Spleen (tissue), 13 donors: ENCODE measurements at places on chromosomes 3 and 15.

GRCh38 chr3:158896729-158897128, 94.9 kb downstream of the MFSD1 start:
- DNase-seq = no peak

DNA sequence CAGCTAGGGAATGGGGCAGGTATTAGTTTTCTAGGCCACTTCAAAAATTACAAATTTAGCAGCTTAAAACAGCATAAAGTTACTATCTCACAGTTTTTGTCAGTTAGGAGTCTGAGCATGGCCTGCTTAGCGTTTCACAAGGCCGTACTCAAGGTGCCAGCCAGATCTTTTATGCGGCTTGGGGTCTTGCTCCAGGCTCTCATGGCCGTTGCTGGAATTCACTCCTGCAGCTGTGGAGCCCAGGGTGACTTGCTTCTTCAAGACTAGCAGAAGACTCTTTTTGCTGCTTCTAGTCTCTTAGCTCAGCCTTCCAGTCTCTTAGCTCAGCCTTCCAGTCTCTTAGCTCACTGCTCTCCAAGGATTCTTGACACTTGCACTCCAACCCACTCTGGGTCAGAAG, 242.1 kb upstream of the CTDSPL start:
- DNase-seq = no peak

DNA sequence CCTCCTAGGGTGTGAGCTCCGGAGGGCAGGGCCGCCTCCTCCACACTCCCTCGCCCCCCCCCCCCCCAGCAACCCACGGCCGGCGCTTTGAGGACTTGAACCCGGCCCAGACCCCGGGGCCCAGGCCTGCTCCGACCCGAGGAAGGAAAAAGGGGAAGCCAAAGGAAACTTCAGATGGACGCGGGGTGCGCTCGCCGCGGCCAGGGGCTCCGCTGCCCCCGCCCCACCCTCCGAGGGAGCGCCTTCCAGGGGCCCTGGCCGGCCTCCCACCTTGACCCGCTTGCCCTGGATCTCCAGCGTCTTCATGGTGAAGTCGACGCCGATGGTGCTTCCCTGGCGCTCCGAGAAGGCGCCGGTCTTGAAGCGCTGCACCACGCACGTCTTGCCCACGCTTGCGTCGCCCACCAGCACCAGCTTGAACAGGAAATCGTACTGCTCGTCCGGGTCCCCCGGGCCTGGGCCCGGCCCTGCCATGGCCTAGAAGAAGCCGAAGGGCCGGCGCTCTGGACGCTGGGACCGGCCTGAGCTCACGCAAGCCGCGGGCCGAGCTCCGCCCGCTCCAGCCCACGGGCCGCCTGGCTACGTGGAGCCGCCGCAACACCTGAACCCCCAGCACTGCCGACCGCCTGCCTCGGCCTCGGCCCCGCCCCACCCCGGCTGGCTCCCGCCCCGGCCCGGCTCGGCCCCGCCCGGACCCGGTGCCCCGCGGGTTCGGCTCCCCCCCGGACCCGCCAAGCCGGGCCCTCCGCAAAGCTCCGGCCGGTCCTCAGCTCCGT, 400 bp downstream of the RAB43 start:
- no peak for DNase-seq

- DNase-seq = no peak
Observed at GRCh38 chr3:27606537-27606936, 115.6 kb downstream of the EOMES start.

GRCh38 chr3:172848910-172849309, 98.4 kb downstream of the ECT2 start:
- no peak for DNase-seq

- DNase-seq = no peak
Observed at GRCh38 chr15:49622561-49622960, 1.7 kb downstream of the DTWD1 start.

- no peak for DNase-seq
Observed at GRCh38 chr15:81301385-81301784, 22.6 kb downstream of the STARD5 start.

GRCh38 chr3:23002836-23003732, 200.0 kb upstream of the UBE2E2 start:
- DNase-seq = no peak

DNA sequence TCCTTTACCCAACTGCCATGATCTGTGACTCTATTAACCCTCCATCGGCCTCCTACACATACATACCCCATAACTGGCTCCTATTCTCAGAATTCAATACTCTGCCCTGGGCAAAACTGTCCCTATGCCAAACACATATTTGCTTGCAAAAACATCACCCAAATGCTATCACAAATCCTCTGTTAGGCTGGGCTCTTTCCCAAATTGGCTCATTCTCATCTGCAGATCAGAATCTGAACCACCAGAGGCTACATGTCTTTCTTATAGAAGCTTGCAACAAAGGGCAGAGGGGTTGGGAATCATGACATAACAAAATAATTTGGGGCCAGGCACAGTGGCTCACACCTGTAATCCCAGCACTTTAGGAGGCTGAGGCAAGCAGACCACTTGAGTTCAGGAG, 45.4 kb upstream of the GOLM2 start:
- no peak for DNase-seq
